ENCODE measurements at places on chromosomes 4 and X.

DNA sequence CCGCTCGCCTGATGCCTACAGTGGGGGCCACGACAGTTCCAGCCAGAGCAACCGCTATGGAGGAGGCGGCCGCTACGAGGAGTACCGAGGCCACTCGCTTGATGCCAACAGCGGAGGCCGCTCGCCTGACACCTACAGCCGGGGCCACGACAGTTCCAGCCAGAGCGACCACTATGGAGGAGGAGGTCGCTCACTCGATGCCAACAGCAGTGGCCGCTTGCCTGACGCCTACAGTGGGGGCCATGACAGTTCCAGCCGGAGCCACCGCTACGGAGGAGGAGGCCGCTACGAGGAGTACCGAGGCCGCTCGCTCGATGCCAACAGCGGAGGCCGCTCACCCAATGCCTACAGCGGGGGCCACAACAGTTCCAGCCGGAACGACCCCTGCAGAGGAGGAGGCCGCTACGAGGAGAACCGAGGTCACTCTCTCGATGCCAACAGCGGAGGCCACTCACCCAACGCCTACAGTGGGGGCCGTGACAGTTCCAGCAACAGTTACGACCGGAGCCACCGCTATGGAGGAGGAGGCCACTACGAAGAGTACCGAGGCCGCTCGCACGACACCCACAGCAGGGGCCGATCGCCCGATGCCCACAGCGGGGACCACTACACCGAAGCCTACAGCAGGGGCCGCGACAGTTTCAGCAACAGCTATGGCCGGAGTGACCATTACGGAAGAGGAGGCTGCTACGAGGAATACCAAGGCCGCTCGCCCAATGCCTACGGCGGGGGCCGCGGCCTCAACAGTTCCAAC lies 2.5 kb downstream of the RBMXL3 start:
- no peak for DNase-seq

GRCh38 chr4:20735931-20736330 lies 35.7 kb downstream of the PACRGL start:
- DNase-seq = no peak

GRCh38 chr4:140110542-140111215 lies 43.3 kb downstream of the MAML3 start:
- no peak for DNase-seq

GRCh38 chrX:4994855-4995254 lies 1233.8 kb downstream of the NLGN4X start:
- DNase-seq = no peak

DNA sequence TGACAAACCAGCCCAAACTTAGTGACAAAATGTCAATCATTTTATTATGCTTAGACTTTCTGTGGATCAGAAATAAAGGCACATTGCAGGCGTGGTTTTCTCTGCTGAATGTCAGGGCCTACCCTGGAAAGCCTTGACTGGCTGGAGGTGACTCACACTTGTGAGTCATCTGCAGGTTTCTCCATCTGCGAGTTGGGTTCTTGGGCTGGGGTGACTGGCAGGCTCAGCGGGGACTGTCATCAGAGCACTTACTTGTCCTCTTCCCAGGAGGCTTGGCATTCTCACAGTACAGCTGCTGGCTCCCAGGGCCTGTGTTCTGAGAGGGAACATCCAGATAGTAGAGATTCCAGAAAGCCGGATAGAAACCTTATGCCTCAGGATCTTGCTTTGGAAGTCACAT lies 153.8 kb upstream of the AGA start:
- peak; percentile 50 for DNase-seq

Measured in 8988T (cell line).